ENCODE measurements at places on chromosomes 2 and 18.

DNA sequence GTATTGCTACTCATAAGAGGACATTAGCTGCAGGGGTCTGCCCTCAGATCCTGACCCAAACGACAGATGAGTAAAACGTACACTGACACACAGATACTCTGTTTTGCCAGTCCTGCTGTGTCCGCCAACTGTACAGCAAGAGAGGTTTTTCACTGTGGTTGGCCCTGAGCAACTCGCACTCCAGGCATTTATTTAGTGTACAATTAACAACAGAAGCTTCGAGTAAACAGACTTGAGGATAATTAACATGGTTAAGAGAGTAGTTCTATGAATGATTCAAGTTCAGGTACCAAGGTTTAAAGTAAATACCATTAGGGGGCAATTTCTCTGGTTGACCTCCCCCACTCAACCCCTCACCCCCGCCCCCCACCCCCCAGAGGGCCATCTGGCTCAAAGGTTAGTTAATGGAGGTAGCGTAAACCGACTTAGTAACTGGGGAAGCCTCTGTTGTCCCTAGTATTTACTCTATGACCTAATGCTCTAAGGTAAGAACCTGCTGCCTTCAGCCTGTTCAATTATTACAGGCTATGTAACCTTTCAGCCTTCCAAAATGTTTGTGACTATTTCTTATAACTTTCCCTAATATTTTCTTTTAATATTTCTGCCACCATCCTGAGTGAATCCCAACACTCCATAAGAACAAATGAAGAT, 103.9 kb upstream of the XIRP2 start:
- no peak for DNase-seq

GRCh38 chr2:26396734-26397298, 4.9 kb upstream of the DRC1 start:
- no peak for DNase-seq

DNA sequence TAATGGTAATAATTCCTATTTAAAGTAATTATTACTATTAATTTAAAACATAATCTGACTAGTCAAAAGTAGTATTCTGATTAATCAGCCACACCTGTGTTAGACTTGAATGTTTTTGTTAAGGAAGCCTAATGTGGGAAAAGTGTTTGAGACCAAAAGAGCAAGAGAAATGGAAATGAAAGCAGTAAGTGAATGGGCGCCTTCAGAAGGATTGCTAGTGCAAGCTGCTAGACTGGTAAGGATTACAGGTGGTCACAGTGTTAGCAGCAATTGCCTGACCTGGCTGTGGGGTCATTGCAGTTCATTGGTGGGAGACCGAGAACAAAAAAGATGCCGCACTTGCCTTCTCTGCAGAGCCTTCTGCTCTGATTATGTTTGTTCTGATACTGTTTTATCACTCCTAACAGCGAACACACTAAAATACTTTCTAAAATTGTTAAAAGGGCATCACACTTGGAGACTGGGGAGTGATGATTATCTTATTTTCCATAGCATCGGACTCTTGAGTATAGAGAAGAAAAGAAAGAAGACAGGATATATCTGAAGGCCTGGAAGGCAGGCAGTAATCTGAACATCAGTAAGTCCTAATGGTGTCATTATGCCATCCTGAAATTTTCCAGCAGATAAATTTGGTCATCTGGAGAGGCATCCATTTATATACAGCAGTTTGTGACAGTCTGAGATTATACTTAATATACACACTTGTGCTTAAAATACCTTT, 5.8 kb downstream of the SOCS6 start:
- DNase-seq = no peak

DNA sequence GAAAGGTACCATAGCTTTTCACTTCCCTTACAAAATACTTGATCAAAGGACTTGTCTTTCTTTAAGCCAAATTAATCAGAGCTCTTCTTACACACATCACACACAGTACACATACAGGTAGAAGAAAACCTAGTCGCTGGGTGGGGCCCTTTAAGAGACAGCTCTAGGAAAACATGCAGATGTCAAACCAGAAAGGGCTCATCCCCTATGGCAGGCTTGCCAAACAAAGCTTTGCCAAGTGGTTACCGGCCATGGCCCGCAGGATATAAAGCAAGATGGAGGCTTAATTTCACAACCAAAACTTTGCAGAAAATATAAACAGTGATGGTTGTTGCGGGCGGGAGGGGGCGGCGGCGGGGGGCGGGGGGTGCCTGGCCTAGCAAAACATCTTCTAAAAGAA, 2156.0 kb upstream of the PIK3C3 start:
- DNase-seq = peak; percentile 30

DNA sequence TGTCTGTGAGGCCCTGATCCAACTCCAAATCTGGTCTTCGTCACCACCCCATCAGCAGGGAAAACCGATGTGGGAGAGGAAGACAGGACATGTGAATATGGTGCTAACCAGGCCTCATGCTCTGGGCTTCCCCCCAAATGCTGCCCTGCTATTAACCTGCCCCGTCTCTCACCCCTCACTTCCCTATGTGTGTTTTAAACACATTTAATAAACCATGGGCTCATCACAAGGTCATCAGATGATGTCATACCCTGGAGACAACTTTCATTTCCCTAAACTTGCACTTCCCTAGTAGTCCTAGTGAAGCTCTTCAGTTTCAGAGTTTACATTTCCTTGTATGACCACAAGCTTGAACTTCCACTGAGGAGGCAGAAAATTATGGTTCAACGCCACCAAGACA, 49.9 kb downstream of the CD8B2 start:
- no peak for DNase-seq

GRCh38 chr2:72181616-72182015, 34.0 kb upstream of the CYP26B1 start:
- no peak for DNase-seq

DNA sequence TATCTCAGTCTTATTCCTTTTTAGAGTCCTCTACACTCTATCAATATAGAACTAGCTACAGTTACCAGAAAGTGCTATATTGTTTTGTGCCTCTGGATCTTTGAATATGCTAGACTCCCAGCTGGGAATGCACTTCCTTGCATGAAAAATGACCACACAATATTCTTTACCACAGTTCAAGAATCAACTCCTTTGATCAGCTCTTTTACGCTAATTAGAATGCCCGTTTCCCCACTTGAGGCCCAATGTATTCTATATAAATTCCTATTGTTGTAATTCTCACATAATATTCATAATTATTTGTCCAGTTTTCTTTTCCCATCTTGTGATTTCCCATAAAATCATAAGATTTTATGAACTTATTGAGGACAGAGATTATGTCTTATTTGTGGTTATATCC, 142.2 kb downstream of the UBE2E3 start:
- DNase-seq = no peak

GRCh38 chr2:139924070-139924469, 1143.9 kb upstream of the NXPH2 start:
- DNase-seq = no peak

GRCh38 chr2:99514357-99514756, 24.5 kb upstream of the REV1 start:
- DNase-seq = no peak

DNA sequence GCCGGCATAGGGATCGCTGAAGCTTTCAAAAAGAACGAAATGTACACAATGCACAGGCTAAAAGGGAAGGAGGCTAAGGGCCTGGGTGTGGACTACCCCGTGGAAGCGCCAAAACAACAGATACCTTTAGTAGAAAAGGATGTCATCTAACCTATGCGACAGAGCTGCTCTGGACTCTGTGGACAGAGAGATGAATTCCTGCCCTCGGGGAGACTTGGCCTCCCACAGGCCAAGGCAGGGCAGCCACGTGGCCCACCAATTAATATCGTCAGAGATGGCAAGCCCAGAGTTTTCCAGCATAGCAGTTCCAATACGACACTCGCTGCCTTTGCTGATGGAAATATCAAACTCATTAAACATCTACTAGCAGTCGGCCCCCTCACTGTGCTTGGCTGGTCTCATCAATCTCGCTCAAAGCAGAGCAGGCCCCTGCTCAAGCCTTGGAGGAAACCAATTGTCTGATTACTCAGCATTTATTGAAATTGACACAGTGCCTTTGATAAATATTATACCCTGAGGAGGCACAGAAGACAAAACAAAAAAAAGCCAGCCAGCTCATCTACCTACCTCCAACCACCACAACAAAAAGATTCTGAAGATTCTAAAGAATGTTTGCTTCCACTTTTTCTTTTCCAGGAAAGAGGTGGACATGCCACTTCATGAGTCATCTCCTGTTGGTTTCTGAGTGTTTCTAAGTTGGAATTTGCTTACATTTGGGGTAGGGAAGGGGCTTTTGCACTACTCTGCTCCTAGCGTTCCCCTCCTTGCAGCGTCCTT, 79.0 kb upstream of the ACAA2 start:
- DNase-seq = no peak

All from fibroblast of the conjunctiva (primary cell).